ENCODE measurements at places on chromosomes 5 and 9.
A peak's percentile ranks its signal among the peaks of the same experiment; 100 is the strongest.

DNA sequence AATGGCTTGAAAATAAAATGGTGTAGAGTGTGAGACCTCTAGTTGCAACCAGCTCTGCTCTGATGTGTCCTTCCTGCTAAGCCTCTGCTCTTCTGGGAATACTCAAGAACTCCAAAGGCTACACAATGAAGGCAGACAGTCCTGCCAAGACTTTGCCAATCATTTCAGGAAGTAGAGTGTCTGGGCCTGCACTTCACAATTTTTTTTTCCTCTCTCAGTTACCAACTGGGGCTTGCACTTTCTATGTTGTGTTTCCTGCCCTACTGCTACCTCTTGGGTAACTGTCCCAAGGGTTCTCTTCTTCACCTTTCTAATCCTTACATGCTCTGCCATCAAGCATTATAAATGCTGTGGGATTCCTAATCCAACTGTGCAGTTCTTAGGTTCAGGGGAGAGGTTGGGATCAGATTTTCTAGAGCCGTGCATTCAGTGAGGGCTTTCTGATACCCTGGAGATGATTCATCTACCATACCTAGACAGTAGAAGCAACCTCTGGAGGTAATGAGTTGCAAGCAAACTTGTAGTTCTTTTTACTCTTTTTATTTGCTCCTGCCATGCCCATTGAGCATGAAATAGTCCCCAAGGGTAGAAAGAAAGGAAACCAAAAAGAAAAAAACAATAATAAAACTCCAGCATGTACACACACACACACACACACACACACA, 365.9 kb downstream of the MLLT3 start:
- no peak for DNase-seq

- DNase-seq, result no peak
These were observed 61.4 kb downstream of the C9orf50 start for GRCh38 chr9:129559506-129559881.

- DNase-seq, result no peak
These were observed 61.0 kb upstream of the FER start for GRCh38 chr5:108686676-108687075.

GRCh38 chr9:121171236-121171635, 30.4 kb downstream of the RAB14 start:
- DNase-seq, result no peak

GRCh38 chr9:4935001-4935672, 49.9 kb upstream of the JAK2 start:
- no peak for DNase-seq

DNA sequence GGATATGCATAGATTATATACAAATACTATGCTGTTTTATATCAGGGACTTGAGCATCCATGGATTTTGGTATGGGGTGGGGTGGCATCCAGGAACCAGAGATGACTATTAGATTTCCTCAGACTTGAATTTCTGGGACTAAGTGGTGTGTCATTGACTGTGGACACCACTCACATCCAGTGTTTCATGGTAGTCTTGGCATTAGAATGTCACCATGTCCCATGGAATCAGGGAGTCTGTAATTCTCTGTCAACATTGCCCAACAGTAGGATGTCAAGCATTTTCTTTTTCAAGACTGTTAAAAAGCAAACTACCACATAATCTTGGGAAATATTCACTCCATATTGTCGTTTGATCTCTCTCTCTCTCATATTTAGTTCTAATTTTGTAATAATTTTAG, 13.1 kb downstream of the ISOC1 start:
- DNase-seq, result no peak

- DNase-seq, result no peak
These were observed 137.5 kb downstream of the GAPVD1 start for GRCh38 chr9:125399165-125399564.

- no peak for DNase-seq
These were observed 254.7 kb downstream of the NR3C1 start for GRCh38 chr5:143148771-143149170.

- DNase-seq, result peak; percentile 21
These were observed 224.4 kb downstream of the EBF1 start for GRCh38 chr5:158875272-158875679.

DNA sequence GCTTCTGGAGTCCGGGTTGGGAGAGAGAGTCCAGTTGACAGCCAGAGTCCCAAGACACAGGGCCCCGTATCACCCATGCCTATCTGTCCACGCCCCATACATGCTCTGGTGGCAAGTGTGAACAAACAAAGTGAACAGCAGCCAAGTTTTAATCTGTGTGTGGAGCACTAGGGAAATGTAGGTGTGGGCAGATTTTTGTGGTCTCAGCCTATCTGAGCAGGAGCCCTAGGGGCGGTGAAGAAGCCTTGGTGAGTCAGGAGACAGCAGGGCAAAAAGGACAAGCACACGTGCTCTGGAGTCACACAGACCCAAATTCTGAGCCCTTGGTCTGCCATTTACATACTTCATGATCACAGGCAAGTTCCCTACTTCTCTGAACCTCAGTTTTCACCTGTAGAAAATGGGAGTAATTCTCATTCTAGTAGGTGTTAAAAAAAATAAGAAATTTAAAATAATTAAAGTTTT, 23.2 kb downstream of the EGR1 start:
- DNase-seq, result no peak

DNA sequence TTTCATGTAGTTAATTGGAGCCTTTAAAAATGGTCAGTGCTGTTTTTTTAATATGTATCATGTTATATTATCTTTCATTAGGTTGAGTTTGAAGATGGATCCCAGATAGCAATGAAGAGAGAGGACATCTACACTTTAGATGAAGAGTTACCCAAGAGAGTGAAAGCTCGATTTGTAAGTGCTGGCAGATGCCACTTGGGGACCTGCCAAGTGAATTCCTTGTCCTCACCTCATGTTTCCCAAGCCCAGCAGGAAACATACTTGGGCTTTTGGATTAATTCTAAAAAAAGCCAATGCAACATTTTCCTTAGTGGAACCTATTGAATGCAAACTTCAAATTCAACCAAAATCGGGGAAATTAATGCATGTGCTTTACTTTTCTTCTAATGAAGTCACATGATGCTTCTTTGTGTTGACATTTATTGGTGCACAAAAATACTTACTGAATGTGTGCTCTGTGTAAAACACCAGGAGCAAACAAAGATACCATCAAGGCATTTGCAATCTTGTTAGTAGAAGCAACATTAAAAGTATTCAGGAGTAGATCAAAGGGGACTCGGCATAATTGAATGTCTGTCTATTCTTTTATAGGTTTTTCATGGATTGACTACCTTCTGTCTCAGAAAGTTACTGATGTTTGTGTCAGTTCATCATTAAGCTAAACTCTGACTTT, 412.1 kb downstream of the KDM4C start:
- DNase-seq, result no peak

- DNase-seq, result no peak
These were observed 217.5 kb downstream of the DCP2 start for GRCh38 chr5:113194125-113194524.

GRCh38 chr5:30620481-30621085, 572.9 kb upstream of the CDH6 start:
- no peak for DNase-seq

DNA sequence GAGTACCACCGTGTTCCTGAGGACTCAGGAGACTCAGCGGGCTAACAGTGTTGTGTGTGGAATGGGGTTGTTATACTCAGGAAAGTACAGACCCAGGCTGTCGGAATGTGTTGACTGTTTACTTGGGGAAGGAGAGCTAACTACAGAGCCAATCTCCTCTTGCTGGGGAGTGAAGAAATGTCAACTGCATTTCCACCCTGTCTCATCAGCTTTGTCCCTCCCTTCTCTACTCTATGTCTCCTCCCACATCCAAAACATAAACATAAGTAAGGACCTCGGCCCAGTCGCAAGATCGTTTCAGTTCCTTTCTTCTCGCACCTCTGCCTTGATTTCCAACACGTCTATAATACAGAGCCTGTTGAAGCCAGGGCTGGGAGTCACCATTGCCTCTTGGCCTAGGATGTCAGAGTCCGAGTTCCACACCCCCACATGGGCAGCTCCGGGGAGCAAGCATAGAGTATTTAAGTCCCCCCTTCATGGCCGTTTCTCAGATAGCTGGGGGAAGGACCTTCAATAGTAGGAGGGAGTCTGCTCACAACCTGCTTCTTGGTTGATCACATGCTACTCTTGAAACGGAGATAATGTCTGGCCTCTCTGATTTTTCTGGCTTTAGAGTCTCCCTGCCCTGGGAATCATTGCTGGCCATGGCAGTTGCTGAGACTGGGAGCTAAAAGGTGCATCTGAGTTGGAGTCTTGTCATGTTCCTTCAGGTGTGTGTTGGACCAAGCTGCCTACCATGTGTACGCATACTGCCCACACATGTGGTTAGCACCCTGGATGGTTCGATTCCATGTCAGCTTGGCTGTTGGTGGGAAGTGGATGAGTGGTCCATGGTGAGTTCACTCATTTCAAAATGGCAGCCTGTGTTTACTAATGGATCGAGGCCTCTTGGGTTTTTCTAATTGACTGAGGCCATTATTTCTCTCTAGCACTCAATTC, 147.3 kb downstream of the MTX3 start:
- DNase-seq, result no peak

- no peak for DNase-seq
These were observed 129.2 kb upstream of the TRPM3 start for GRCh38 chr9:71250581-71250980.

DNA sequence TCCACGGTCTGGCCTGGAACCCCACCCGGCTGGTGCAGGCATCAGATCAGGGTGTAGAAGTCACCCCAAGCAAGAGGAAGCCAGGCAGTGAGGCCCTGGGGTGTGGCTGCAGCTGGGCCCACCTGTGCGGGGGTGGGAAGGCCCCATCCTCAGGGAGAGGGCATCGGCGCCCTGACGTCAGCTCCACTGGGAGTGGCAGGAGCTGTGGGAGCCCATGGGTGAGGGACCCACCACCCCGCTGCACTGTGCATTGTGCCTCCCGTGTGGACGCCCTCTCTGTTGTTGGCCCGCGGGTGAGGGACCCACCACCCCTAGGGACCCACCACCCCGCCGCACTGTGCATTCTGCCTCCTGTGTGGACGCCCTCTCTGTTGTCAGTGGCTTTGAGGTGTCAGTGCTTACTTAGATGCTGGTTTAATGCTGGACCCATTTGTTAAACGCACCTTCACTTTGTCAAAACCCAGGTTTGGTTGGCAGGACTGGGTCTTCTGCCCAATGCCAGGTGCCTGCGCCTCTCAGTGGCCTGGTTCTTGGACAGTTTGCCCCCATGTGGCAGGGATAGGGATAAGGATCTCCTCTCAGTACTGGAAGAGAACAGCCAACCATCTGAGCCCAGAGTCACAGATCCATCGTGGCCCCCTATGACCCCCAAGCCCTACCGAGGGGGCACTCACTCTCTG, 6.9 kb upstream of the EXOC3 start:
- no peak for DNase-seq

DNA sequence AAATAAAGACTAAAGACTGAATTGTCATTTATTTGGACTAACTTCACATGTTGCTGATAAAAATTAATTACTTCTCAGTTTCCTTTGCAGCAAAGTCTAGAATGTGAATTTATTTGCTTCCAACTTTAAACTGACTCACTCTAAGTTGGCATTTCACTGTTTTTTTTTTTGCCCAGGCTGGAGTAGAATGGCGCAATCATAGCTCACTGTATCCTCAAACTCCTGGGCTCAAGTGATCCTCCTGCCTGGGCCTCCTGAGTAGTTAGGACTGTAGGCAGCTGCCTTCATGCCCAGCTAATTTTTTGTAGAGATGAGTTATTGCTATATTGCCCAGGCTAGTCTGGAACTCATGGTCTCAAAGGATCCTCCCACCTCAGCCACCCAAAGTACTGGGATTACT, 3.5 kb downstream of the CCNB1 start:
- no peak for DNase-seq

- peak; percentile 56 for DNase-seq
These were observed 202.2 kb upstream of the DMRTA1 start for GRCh38 chr9:22244139-22245011.

GRCh38 chr9:131555841-131556673, 10.7 kb downstream of the PRRT1B start:
- DNase-seq, result no peak

- no peak for DNase-seq
These were observed 462.0 kb upstream of the ZNF462 start for GRCh38 chr9:106400950-106401349.

DNA sequence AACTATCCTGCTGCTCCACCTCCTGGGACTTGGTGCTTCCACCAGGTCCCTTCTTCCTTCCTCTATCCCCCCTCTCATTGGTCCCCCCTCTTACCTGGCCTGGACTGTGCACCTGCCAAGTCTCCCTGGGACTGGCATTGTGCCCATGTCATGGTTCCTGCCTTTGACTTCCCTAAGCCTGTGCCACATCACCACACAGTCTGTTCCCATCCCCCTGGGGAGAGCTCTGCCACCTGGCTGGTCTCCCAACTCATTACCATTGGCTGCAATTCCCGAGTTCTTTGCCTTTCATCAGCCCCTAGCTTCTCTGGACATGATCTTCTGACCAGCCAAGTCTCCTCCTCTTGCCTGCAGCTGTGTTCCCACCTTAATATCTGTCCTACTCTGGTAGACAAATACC, 180.3 kb downstream of the SREK1 start:
- DNase-seq, result no peak

DNA sequence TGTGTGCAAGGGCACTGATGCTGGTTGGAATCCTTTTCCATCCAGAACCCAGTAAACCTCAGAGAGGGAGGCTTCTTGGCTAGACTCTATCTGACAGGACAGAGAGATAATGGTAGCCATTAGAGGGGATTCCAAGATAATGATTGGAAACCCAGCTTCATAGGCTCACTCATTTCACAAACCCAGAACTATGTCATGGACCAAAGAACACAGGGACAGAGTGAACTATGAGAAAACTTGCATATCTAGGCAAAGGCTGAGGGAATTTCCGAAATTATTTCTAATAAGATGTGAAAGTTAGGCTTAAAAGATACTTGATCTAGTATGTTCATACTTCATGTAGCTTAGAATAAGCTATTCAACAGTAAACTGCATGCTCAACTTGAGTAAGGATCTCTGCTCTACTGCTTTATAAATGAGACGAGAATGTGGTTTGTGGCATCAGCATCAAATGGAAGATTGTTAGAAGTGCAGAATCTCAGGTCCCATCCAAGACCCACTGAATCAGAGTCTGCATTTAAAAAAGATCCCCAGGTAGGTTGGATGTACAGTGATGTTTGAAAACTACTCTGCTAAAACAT, 261.4 kb downstream of the DMRT2 start:
- DNase-seq, result no peak

DNA sequence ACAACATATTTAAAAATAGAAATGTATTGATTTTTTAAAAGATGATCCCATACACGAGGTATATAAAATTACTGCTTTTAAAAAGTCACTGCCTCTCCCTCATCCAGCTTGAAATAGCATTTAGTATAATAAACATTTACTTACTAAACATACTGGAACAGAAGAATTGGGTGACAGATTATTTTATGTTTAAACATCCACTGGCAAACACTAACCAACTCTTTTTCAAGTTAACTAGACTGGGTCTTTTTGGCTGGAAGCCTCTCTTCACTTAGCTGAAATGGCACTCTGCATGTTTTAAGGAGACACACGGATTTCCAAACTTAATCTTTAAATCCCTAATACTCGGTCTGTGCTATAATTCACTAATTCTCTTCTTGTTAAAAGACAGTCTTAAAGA, 19.0 kb downstream of the CTXN3 start:
- DNase-seq, result no peak

DNA sequence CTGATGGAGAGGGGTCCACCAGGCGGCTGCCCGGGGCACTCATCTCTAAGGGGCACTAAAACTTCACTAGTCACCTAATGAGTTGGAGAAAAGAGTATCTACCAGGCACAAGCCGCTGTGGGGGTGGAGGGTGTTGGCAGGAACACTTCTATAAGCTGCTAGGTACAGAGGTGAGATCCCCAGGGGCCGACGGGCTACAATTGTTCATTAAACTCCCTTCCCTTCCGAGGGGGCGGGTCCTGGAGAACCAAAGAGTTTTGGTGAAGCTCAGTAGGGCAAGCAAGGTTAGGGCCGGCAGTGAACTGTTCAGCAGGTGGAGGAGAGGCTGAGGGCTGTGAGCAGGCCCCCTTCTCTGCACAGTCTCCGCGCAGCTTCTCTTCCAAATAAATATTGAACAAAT, 78.7 kb upstream of the ARAP3 start:
- DNase-seq, result no peak

Data from CD4-positive, alpha-beta T cell treated with Interleukin-4 for 4 hours (primary cell).